ENCODE measurements at places on chromosomes 4 and X. TPM values are rescaled to one million over a fixed set of nuclear protein-coding genes. Genes with fewer than 3 reads are reported as not detected.

The CTAG1B gene
- not detected for total RNA-seq

- DNase-seq, result no peak
- H3K4me3 ChIP-seq, result no peak overlapping the region
- no peaks in the 10 kb centered on the region for H3K27me3 ChIP-seq
- no peaks in the 10 kb centered on the region for H3K4me1 ChIP-seq
These were observed 39.7 kb downstream of the AFF2 start for GRCh38 chrX:148540114-148540513.

DNA sequence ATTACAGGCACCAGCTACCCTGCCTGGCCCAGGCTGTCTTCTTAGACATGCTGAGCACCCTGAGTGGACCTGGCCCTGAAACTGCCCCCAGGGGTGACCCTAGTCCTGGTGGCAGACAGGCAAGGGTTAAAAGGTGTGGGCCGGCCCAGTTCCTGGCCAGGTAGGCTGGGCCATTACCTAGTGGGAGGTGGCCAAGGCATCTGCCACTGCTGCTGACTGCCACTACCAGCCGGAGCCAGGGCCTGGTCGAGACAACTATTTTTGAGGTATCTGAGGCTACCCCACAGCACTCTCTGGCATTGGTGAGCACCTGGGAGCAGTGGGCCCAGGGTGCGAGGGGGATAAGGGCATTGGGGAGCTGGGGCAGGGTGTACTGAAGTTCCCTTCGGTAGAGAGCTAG is at the start of gene CCDC120:
CCDC120 (plus strand) TSS at position 206 of the 400 bp plus-strand sequence. CDS start 3,043 bp downstream, outside the sequence.
- no peaks in the 10 kb centered on the region for H3K4me1 ChIP-seq
- H3K36me3 ChIP-seq, result no peaks in the 10 kb centered on the region
- DNase-seq, result peak; percentile 64
- peak within 1 kb of the TSS; percentile 36 for H3K4me3 ChIP-seq
- H3K27me3 ChIP-seq, result no peaks in the 10 kb centered on the region

DNA sequence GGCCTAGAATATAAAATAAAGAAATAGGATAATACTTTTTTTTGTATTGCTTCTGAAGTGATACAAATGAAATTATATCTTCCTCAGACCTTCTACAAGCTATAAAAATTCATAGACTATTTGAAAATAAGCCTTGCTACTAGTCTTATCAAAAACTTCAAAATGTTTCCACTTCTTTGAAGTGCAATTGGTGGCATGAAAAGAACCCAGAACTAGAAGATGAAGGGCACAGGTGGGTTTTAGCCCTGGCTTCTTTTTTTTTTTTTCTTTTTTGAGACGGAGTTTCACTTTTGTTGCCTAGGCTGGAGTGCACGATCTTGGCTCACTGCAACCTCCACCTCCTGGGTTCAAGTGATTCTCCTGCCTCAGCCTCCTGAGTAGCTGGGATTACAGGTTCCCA is 44.2 kb downstream of the GSX2 start:
- H3K36me3 ChIP-seq, result no peaks in the 10 kb centered on the region
- DNase-seq, result no peak
- no peak overlapping the region for H3K4me3 ChIP-seq
- H3K27ac ChIP-seq, result no peak overlapping the region
- H3K4me1 ChIP-seq, result no peaks in the 10 kb centered on the region

The DKK2 gene
- 0.54 TPM for total RNA-seq

The NXF2B gene
- total RNA-seq, result not detected

All from thyroid gland (tissue), 4 donors.